ENCODE measurements at places on chromosomes 7 and 10.

GRCh38 chr10:18100669-18101068 lies 39.6 kb upstream of the CACNB2 start:
- no peak for DNase-seq

DNA sequence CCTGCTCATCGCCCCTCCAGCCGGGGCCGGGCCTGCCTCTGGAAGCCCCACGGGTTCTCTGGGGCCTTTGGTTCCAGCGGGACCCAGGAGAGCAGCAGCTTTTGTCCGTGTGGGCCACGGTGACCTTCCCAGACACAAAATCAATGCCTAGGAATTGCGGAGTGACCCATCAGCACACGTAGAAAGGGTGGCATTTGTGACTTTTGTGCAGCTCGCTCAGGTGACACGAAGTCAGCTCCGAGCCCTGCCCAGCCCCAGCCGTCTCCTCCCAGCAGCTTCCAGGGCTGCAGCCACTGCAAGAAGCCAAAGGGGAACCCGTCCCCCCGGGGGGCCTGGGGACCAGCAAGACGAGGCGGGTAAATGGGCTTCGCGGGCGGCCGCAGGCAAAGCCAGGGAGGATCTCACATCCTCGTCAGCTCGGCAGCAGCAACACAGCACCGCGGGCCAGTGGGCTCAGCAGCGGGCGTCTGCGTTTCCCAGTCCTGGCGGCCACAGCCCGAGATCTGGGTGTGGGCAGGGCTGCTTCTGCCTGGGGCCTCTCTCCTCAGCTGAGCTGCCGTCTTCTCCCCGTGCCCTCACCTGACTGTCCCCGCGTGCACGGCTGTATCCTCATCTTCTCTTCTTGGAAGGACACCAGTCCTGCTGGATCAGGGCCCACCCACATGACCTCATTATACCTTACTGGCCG lies 88.5 kb downstream of the PAXIP1 start:
- no peak for DNase-seq

- DNase-seq, result no peak
Measured at GRCh38 chr10:124566981-124567835, 105.6 kb downstream of the LHPP start.

GRCh38 chr10:3681642-3682554 lies 103.1 kb downstream of the KLF6 start:
- no peak for DNase-seq

Measured in GM19239 (cell line).